ENCODE measurements at places on chromosomes 16 and 17.

DNA sequence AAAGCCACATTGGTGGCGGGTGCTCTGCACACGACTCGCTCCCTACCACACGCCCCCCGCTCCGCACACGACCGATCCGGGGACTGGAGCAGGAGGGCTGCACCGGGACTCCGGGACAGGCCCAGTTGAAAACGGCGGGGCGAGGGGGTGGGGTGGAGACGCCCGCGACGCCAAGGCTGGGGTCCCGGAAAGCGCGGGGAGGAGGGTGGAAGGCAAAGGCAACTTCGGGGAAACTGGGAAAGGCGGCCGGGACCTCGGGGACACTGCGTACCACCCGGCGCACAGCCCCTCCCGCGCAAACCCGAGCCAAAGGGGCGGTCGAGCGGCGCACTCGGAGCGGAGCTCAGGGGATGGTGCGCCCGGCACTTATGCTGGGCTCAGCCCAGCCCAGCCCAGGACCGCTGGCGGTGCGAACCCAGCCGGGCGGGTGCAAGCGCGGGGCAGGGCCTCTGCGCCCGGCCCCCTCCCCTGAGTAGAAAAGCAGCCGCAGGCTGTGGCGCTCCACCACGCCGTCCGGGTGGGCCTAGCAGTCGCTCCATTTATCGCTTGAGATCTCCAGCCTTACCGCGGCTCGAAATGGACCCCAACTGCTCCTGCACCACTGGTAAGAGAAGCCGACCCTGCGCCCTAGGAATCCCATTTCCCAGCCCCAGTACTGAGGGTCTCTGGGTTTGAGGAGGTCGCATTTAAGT lies at the start of gene MT1M:
Gene MT1M (plus strand): TSS at position 504 of the 692 bp plus-strand sequence. CDS start 73 bp downstream, at position 577.
- peak; percentile 39 for DNase-seq

DNA sequence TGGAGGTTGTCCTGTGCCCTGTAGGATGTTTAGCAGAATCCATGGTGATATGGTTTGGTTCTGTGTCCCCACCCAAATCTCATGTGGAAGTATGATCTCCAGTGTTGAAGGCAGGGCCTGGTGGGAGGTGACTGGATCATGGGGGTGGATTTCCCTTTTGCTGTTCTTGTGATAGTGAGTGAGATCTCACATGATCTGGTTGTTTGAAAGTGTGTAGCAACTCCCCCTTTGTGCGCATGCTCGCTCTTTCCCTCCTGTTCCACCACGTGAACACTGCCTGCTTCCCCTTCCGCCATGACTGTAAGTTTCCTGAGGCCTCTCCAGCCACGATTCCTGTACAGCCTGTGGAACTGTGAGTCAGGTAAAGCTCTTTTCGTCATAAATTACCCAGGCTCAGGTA lies 61.9 kb downstream of the ARHGAP17 start:
- DNase-seq: no peak

GRCh38 chr16:72721981-72722380 lies 325.9 kb downstream of the ZFHX3 start:
- DNase-seq: no peak

- DNase-seq: peak; percentile 17
These were observed 14.0 kb downstream of the GSE1 start for GRCh38 chr16:85627089-85627488.

DNA sequence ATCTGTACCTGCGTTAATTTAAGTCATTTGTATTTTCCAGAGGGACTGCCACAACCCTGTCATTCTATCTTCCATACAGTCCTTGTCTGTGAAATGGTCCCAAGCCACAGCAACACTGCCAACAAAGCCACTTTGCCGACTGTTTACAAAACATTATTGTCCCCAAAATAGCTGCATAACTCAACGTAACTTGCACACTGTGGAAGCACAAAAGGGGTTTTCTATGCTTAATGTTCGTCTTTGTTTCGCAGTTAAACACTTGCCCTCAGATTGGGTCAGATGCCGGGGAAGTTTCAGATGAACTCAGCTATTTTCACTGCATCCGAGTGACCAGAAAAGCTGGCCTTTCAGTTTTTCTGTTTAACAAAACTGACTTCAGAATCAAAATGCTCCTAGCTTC lies 4.6 kb downstream of the SEC14L5 start:
- no peak for DNase-seq

DNA sequence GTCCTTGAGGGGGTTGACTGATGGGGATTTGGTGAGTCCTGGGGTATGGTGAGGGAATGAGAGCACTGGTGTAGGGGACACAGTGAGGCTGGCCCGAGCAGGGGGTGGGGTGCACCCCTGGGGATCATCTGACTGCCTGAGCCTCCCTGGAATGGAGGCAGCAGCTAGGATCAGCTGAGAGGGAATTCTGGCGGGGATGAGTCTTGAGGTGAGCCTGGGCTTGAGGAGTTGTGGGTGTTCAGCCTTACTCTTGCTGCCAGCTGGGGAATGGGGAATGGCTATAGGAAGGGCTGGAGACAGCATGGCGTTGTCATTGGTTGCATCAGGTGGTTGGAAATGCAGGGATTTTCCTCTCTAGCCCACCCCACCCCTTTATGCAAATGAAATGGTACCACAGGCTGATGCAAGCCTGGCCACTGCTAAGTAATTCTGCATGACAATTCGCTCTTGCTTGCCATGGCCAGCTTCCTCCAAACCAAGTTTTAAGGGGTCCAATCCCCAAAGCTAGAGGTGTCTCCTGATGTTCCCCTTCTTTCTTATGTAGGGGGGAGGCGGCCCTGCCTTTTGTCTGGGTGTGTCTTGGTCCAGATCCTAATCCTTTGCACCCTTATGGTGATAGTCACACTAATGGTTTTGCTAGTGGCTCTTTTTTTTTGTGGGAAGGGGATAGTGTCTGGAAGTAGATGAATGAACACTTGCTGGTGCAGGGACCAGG lies 7.5 kb downstream of the NFE2L1 start:
- peak; percentile 81 for DNase-seq

DNA sequence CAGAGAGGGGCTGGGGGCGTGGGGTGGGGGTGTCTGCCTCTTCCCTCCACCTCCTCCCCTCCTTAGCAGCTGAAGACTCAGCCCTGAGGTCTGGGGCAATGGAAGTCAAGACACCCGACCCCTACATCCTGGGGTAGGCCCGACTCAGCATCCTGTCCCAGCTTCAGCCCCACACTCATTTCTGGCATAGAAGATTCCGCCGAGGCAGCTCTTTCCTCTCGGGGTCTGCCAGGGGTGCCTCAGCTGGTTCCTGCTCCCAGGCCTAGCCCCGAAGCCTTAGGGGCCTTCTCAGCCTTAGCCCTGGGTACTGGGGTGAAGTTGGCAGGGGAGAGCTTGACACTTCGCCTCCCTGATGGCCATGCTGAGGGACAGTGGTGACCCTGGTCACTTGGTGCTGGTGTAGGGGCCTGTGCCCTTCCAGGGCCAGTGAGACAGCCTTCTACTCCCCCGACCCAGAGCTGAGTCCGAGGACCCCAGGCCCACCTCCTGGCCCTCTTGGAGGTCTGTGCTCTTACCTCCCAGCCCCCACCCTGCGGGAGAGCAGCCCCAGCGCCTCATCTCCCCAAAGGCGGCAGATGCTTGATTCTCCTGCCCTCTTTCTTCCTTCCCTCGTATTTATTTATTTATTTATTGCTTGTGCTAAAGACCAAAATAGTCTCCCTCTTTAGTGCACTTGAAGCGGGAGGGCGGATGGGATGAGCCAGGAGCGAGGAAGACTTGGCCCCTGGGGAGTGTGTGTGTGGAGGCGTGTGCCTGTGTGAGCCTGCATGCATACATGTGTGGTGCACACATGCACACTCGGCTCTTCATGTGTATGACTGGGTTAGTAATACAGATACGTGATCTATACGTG lies 42.5 kb downstream of the KCNJ12 start:
- DNase-seq: no peak

GRCh38 chr16:47995354-47995753 lies 160.4 kb downstream of the ABCC12 start:
- DNase-seq: no peak

DNA sequence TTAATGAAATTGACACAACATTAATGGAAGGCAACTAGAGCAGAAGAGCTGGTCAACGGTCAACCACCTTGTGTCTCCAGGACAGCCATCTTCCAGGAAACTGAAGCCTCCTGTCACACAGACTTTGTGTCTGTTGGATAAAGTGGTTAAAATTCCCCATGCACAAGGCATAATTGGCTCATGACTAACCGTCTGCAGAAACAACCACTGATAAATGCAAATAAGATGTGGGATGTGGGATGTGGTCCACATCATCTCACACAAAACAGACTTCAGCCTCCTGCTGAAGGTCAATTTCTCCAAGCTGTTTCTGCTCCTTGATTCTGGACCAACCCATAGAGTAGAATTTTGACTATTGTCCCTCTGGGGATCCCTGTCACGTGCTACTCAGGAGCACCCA lies 26.9 kb upstream of the XYLT1 start:
- DNase-seq: no peak

DNA sequence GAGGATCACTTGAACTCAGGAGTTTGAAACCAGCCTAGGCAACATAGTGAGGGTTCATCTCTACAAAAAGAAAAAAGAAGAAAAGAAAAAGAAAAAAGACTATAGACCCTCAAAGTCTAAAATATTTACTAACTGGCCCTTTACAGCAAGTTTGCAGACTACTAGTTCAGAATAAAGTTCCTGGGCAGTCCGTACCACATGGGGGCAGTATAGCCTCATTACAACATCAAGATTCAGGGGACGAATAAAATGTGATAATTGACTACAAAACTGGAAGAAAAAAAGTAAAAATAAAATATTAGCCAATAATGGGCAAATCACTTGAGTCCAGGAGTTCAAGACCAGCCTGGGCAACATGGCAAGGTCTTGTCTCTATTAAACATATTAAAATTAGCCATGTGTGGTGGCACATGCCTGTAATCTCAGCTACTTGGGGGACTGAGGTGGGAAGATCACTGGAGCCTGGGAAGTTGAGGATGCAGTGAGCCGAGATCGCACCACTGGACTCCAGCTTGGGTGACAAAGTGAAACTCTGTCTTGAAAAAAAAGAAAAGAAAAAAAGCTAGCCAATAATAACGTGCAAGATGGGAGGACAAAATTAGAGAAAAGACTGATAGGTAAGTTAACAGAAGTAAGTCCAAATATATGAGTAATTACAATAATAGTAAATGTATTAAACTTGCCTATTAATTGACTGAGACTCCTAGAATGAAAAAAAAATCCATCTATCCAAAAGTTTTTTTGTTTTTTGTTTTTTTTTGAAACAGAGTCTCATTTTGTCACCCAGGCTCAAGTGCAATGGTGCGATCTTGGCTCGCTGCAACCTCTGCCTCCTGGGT lies 129.4 kb upstream of the SEC14L1 start:
- peak; percentile 68 for DNase-seq
